Fibroblast of skin of left quadriceps (primary cell): ENCODE measurements at places on chromosomes 4 and X.

- DNase-seq, result peak; percentile 71
These were observed at the start of gene CLIC2 for GRCh38 chrX:155334486-155335336. Gene CLIC2, minus strand, starts transcription at chrX:155334614. Its CDS starts 187 bp downstream, at chrX:155334427.

DNA sequence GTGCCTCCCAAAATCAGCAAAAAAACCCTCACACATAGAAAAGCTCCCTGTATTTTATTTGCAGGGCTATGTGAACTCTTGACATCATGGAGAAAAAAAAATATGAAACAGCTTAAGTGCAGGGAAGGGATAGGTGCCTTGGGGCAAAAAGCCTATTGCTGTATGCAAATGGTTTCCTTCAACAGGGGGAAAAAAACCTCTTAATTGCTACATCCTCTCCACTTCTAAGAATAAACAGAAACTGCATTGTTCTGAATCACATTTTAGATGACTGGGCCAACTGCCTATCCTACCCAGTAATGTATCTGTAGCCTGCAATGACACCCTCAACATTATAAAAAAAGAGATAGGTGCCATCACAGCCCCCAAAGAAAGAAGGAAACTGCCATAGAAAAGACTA is 229.4 kb upstream of the GALNTL6 start:
- no peak for DNase-seq

DNA sequence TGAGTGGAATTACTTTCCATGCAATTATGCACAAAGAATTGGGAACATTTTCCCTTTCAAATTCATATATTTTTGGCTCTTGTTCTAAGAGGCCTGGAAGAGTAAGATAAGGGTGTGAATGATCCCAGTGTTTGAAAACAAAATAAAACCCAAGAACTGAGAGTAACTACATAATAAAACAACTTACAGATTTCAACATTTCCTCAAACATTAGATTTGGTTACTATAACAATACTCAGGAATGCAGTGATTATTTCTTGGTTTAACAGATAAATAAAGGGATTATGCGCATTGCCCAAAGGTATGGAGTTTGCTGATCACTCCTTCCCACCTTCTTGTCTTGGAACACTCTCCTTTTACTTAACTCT is 292.5 kb downstream of the CAMK2D start:
- DNase-seq, result no peak

DNA sequence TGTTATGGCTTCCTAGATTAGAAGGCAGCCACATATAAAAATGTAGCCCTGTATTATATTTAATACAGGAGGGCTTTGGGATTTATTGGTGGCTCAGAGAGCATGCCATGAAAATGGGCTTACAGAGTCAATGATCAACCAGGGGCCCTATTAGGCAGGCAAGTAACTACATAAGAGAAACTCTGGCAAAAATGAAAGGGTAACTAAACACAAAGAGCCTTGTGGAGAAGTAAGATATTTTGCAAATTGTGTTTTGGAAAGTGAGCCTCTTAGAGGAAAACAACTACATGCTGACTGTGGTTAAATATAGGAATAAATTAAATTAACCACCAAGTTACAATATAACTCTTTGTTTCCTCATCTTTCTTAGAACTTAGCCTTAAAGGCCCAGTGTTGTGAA is 5.5 kb downstream of the SAT1 start:
- DNase-seq, result no peak

GRCh38 chrX:136165406-136165805 is 18.1 kb downstream of the FHL1 start:
- no peak for DNase-seq

DNA sequence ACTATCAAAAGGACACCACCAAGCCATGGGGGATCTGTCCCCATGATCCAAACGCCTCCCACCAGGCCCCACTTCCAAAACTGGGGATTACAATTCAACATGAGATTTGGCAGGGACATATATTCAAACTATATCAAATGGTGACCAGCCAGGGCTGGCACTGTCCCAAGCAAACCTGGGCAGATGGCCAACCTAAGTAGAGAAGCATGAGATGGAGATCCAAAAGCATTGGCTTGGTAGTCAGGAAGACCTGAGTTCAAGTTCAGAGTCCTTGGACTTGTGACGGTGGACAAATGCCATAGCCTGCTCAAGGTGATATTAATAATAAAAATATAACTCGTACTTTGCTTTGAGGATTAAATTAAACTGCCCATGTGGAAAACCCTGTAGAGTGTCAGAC is 79.2 kb upstream of the HS3ST1 start:
- no peak for DNase-seq

GRCh38 chrX:2989565-2989964 is 16.8 kb upstream of the ARSH start:
- DNase-seq, result no peak
